Activated CD8-positive, alpha-beta T cell treated with anti-CD3 and anti-CD28 coated beads for 36 hours (primary cell): ENCODE measurements at places on chromosomes 16 and 17.
A peak's percentile ranks its signal among the peaks of the same experiment; 100 is the strongest.

GRCh38 chr16:79278506-79278905 lies 322.0 kb downstream of the MAF start:
- DNase-seq = peak; percentile 80

DNA sequence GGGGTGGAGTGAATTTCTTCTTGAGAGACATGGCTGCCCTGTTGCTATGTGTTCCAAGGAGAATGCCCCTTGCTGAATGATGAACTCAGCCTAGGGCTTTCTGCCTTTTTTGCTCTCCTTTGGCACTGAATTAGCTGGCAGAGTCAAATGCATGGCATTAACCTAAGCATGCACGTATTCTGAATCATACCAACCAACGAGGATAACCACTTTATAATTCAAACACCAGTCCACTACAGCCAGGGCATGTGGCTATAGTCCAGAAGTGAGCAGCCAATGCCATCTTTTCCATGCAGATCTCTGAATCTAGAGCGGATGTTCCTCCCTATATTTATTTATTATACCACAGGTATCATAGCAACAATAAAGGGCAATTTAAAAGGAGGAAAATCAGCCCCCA lies 15.7 kb downstream of the TMIGD1 start:
- DNase-seq = no peak

DNA sequence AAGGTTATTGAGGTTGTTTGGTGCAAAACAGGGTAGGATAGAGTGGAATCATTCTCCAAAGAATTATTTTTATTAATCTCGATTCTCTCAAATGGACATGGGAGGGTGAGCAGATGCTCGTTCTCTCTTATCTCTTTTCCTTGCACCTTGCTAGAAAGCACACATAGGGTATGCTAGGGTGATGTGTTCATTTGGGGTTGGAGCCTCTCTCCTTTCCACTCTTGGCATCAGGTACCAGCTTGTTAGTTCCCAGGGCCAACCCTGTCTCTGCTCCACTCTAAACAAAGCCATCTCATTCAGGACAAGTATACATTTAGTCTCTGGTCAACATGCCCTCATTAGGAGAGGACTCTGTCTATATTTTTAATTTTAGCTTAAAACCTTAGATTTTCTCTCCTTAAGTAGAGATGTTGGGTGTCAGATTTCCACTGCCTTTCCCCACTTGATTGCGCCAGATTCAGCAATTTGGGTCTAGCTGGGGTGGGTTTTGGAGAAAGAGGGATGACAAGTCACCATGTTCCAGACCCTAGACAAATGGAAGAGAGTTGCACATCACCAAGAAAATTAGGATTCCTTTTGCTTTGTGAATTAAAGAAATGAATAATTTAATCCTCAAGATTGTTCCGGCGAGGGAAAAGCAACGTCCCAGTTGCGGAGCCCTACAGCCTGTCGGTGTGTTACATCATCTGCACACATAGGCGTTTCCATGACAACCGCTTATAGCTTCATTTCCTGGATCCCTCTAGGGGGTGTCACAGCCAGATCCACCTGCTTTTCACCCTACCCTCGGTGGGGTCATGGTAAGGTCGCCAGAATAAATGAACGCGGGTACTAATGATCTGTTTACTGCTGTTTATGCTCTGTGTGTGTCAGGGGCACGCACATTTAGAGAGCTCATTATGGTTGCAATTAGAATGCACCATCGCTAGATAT lies 41.6 kb downstream of the SNX11 start:
- DNase-seq = no peak

- DNase-seq = peak; percentile 21
These were observed 31.9 kb downstream of the PLCG2 start for GRCh38 chr16:81810894-81811538.

DNA sequence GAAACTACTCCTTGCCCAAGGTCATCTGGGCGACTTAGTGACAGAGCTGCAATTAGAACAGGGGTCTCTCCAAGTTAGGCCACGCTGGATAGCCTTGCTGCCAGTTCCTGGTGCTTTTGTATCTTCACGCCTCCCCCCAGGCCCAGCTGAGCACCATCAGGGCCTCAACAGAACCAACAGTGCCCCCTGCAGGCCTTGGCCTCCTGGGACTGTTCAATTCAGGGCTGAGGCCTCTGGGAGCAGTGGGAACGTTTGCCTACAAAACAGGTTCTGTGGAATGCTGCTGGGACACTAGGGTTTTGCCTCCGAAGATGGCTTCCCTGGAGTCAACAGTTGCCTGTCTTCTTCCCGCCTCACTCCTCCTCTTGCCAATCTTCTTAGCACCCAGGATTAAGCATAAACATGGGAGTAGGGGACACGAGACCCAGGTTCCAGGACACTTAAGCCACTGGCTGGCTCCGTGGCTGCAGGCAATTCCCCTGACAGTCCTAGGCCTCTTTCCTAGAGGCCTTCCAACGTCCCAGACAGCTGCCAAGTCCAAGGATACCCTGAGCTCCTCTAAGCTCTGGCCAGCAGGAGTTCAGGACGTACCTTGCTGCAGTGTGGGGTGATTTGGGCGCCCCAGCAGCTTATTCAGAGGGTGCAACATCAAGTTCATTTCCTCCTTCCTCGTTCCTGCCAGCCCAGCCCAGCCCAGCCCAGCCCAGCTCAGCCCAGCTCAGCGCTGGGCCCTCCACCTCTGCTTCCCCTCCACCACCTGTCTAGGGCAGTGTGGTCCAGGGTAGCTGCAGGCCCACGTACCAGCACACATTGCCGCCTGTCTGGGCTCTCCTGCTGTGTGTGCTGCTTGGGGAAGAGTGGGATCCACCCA lies 246.6 kb upstream of the RPL38 start:
- DNase-seq = peak; percentile 75

- peak; percentile 46 for DNase-seq
These were observed 1.6 kb downstream of the CTCF start for GRCh38 chr16:67563708-67564468.

GRCh38 chr17:76234354-76234679 lies 6.0 kb downstream of the RNF157 start:
- no peak for DNase-seq

DNA sequence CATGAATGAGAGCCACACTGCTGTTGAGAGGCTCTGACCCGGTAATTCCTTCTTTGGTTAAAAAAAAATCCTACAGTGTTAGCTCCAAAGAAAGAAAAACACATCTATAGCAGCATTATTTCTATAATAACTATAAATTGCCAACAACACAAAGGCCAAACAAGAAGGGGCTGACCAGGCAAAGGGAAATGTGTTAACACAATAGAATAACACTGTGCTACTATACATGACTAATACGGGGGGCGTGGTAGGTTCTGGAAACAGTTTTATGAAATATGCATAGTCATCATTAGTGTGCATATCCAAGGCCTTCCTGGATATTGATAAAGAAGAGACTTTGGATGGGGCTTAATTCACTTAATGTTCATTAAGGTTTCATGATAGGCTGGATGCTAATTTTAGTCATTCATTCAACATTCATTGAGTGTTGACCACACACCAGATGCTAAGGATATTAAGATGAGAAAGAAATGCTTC lies 50.0 kb upstream of the CCL1 start:
- DNase-seq = no peak

- DNase-seq = no peak
These were observed 48.0 kb upstream of the ZFHX3 start for GRCh38 chr16:73095885-73096421.

GRCh38 chr17:33779234-33779591 lies 475.9 kb upstream of the CCL2 start:
- peak; percentile 44 for DNase-seq

GRCh38 chr16:52070341-52071057 lies 476.4 kb downstream of the TOX3 start:
- no peak for DNase-seq

GRCh38 chr16:29302976-29303375 lies 103.5 kb downstream of the NPIPB11 start:
- no peak for DNase-seq

DNA sequence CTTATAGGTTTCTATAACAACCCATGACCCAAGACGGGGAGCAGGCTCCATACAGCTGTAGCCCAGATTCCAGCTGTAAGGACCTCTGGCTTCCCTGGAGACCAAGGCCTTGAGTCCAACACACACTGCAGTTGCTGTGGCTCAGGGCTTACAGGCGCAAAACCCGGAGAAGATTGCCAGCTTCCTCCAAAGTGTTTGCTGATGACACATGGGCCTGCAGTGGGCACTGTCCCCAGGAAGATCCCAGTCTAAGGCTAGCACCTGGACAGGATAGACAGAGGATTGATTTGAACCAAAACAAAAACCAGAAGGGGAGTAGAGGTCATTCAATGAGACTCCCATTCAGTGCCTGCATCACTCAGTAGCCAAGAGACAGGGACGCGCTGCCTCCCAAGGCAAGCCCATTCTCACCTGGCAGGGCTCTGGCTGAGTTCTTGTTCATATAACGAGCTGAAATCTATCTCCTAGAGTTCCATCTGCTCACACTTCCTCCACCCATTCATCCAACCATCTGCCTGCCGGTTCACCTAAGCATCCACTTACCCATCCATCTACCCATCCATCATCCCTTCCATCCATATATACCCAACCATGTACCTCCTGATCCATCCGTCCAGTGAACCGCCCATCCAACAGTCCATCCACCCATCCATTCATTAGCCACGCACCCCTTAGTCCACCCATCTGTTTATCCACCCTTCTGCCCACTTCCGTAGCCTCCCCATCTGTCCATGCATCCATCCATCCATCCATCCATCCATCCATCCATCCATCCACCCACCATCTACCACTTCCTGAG lies 10.2 kb downstream of the RAB11FIP4 start:
- no peak for DNase-seq

- peak; percentile 22 for DNase-seq
These were observed 11.8 kb downstream of the RFFL start for GRCh38 chr17:35051579-35052240.

DNA sequence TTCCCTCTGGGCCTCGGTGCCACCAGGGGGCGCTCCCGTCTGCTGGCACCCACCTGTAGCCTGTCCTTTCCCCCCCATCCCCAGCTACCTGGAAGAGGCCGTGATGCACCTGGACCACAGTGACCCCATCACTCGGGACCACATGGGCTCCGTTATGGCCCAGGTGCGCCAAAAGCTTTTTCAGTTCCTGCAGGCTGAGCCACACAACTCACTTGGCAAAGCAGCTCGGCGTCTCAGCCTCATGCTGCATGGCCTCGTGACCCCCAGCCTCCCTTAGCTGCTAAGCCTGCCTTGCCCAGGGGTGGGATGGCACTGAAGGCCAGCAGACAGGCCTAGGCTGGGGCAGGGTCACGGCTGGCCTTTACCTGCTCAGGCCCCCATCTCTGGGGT lies 818 bp upstream of the NRN1L start:
- DNase-seq = peak; percentile 83

GRCh38 chr17:17711641-17712162 lies 30.4 kb downstream of the RAI1 start:
- no peak for DNase-seq

GRCh38 chr17:79224903-79225302 lies 150.3 kb downstream of the ENGASE start:
- DNase-seq = no peak

DNA sequence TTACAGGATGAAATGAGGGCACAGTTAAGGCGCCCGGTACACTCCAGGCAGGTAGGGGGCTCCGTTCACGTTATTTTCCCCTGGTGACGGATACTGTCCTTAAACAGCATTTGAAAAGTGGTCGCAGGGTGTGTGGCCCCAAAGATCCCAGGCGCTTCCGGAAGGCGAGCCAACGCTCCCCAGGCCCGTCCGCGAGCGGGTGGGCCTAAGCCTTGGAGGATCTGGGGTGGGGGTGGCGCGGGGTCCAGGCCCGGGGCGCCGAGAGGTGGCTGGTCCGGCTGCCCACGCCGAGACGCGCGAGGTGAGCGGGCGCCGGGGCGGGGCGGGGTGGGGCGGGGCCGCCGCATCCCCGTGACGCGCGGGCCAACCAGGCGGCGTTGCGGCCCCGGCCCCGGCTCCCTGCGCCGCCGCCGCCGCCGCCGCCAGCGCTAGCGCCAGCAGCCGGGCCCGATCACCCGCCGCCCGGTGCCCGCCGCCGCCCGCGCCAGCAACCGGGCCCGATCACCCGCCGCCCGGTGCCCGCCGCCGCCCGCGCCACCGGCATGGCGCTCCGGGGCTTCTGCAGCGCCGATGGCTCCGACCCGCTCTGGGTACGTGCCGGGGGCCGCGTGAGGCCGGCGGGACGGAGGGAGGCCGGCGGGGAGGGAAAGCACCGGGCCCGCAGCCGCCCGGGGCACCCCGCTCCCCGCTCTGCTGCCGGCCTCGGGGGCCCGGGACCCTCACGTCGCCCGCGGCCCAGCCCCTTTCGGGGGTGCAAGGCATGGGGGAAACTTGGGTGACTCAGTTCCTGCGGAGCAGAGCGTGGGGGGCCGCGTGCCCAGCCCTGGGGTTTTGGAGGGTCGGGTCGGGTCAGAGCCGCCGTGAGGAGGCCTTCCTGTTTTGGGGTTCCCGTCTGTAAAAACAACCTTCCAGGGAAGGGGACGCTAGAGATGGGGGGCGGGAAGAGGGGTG lies at the start of gene ABCC1:
TSS of gene ABCC1 (plus strand) at position 407 of the 951 bp plus-strand sequence. CDS start at position 543, 136 bp downstream.
- DNase-seq = peak; percentile 82

- no peak for DNase-seq
These were observed 171.9 kb upstream of the RPH3AL start for GRCh38 chr17:524406-524950.

DNA sequence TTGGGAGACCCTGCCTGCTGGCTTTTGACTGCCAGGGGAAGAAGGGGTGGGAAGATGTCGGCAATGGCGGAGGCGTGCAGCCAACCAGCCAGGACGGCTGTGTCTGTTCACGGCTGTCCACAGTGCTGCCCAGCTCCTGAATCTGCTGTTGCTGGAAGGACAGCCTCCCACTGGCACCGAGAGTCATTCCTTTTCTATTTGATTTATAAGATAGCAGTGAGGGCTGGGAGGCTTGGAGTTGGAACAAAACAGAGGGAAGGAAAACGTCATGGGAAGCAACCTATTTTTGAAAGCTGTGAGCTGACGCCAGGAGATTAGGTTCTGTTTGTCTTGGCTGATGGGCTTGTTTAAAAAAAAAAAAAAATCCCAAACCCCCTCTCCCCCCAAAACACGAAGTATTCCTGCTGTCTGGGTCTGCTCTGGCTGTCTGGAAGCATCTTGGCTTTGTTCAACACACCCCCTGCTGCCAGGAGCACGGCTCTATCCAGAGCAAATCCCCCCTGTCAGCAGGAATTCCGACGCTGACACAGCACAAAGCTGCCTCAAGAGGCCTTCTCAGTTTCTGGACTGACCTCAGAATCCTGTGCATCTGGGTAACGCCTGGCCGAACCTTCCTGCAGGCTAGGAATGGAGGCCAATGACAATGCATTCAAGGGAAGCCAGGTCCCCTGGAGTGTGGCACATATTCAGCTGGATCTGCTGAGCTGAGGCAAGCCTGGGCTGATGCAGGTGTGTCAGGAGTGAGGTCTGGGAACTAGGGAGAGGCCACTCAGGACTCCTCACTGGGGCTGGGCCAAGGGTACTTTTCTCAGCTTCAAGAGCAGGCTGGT lies 41.0 kb upstream of the SREBF1 start:
- no peak for DNase-seq

- DNase-seq = no peak
These were observed 13.3 kb downstream of the FAM20A start for GRCh38 chr17:68587847-68588246.
